HTR-8/SVneo (cell line): ENCODE measurements at places on chromosomes 1 and 21.

DNA sequence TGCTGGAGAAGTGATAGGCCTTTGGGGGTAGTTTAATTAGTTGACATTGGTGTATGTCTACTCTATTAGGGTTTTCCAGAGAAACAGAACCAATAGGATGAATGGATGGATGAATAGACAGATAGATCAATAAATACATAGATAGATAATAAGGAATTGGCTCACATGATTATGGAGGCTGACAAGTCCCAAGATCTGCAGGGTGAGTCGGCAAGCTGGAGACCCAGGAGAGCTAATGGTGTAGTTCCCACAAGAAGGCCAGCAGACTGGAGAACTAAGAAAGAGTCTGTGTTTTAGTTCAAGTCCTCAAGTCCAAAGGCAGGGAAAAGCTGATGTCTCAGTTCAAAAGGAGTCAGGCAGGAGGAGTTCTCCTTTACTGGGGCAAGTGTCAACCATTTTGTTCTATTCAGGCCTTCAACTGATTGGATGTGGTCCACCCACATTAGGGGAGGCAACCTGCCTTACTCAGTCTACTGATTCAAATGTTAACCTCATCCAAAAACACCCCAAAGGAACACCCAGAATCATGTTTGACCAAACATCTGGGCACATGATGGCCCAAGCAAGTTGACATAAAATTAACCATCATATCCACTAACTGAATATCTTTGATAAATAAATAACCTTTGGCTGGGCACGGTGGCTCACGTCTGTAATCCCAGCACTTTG is 4.5 kb upstream of the SDE2 start:
- DNase-seq, result no peak

GRCh38 chr21:25862596-25862995 is 127.8 kb downstream of the GABPA start:
- DNase-seq, result peak; percentile 14

GRCh38 chr1:50491142-50491541 is 67.9 kb upstream of the DMRTA2 start:
- DNase-seq, result no peak

- no peak for DNase-seq
These were observed 7.3 kb downstream of the POU2F1 start for GRCh38 chr1:167227934-167228378.
